OCI-LY7 (cell line): ENCODE measurements at places on chromosomes 6 and 20. TPM values are rescaled to one million over a fixed set of nuclear protein-coding genes. Genes with fewer than 3 reads are reported as not detected.

SH3BGRL2 gene
- total RNA-seq, result 0.09 and 0.25 TPM in 2 replicates

SLC26A8 gene
- total RNA-seq, result not detected in 2 replicates

MAS1 gene
- total RNA-seq, result not detected in 2 replicates

CST4 gene
- total RNA-seq, result not detected in 2 replicates

ALDH5A1 gene
- 260 and 308 TPM in 2 replicates for total RNA-seq

SEL1L2 gene
- total RNA-seq, result not detected in 2 replicates

MAP3K5 gene
- total RNA-seq, result 16.6 and 17.1 TPM in 2 replicates

EFCAB8 gene
- total RNA-seq, result not detected in 2 replicates

GPR63 gene
- 1.5 and 1.6 TPM in 2 replicates for total RNA-seq

SPATA25 gene
- 5.8 and 5.9 TPM in 2 replicates for total RNA-seq

TRIM10 gene
- not detected in 2 replicates for total RNA-seq

GRCh38 chr20:3390759-3391425 lies 16.6 kb downstream of the DNAAF9 start:
- DNase-seq, result no peak

DNA sequence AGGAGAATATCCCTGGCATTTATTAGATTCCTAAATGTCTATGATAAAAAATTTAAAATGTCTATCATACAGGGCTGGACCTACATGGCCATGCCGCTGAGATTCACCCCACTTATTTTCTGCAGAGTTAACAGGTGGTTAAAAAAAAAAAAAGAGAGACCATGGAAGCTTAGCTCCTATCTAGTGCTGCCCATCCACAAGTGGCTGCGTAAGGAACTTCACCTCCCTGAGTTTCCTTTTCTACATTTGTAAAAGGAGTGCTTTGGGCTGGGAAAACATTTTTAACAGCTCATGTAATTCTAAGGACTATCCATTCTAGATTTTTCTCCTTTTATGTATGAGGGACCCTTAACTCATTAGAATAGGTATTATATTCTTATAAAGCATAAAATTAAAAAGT lies 534.1 kb downstream of the MMUT start:
- DNase-seq, result no peak

- peak; percentile 88 for DNase-seq
Measured at GRCh38 chr6:142913511-142914047, 31.4 kb downstream of the HIVEP2 start.

DNA sequence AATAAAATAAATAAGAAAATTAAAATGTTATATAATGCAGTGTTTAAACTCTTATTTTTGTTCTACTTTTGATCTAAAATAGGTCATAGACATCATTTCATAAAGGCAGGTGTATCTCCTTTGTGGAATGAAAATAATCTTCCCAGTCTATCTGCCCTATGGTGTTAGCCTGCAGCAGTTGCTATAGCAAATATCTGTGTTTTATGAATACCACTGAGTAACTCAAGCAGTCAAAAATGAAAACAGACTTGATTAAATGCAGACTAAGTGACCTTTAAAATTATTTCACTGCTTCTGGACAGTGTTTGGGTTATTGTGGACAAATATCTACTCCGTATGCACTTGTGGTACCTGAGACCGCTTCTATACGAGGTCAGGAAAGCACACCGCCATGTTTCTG lies 11.8 kb downstream of the HTR1B start:
- DNase-seq, result no peak

DNA sequence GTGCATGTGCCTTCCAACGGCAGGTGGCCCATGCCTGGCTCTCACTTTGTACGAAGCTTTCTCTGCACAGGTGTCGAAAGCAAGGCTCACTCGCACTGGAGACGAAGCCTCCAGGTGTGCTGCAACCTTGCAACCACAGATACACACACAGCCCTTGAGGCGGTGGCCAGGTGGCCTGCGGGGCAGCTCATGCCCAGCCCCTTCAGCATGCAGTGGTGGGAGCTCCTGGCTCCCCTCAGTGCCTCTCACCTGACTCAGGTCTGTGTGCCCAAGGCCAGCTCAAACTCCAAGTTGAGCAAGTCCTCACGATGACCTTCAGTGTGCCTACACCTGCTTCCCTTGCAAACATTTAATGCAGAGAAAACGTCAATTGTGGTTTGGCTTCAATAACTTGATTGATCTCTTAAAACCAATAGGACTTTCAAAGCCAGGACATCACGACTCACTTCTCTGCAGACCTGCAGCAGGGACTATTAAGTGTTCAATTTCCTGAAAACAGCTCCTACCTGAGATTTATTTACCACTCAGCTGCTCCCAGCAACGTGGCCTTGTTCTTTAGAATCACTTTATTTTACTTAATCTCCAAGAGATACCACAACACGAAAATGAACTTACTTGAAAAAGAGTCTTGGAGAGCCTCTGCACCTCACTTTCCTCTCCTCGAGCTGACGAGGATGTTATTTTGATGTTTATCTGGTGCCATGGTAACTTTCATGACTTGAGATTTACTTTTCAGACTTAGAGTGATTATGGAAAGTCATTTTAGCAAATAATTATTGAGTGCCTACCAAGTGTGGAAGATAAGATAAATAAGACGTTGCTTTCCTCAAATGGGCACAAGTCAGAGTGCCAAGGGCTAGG lies 86.3 kb downstream of the SLC22A23 start:
- DNase-seq, result no peak

GRCh38 chr6:12113190-12113577 lies 101.1 kb downstream of the HIVEP1 start:
- no peak for DNase-seq

DNA sequence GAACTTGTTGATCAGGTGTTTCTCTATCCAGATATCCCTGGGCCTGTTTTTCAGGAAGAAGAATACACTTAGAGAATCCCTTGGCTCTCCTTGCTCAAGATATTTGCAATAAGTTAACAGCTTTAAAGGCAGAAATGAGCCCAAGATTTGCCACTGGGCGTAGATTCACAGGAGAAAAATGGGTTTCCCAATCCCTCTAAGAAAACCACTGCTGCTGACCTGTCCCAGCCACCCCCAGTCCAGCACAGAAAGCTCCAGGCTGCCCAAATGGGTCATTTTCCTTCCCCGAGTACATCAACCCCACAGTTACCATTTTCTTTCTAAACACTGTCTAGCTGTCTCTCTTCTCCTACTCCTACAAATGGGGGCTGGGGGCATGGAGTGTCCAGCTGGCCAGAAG lies 67.3 kb downstream of the ANKRD60 start:
- DNase-seq, result no peak

GRCh38 chr6:157840261-157840660 lies 17.2 kb downstream of the SNX9 start:
- no peak for DNase-seq

- DNase-seq, result no peak
Measured at GRCh38 chr6:80921861-80922460, 815.5 kb downstream of the BCKDHB start.

DNA sequence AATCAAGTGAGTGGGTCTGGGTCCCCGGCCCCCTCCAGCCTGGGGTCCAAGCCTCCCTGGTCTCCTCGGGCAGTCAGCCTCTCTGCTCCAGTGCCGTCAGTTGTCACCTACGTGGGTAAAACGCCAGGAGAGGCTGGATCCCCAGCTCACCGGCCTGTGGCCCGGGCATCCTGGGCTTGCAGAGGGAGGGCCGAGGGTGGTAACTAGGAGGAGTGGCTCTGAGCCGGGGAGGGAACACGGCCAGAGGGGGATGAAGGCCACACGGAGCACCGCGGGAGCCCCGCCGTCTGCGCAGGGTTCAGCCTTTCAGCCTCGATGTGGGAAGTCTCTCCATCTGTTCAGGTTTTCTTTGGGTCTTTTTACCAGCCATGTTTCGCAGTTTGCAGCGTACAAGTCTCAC lies 29.5 kb upstream of the BHLHE23 start:
- no peak for DNase-seq

GRCh38 chr20:21090721-21091120 lies 15.4 kb downstream of the LINC00237 start:
- DNase-seq, result peak; percentile 24

DNA sequence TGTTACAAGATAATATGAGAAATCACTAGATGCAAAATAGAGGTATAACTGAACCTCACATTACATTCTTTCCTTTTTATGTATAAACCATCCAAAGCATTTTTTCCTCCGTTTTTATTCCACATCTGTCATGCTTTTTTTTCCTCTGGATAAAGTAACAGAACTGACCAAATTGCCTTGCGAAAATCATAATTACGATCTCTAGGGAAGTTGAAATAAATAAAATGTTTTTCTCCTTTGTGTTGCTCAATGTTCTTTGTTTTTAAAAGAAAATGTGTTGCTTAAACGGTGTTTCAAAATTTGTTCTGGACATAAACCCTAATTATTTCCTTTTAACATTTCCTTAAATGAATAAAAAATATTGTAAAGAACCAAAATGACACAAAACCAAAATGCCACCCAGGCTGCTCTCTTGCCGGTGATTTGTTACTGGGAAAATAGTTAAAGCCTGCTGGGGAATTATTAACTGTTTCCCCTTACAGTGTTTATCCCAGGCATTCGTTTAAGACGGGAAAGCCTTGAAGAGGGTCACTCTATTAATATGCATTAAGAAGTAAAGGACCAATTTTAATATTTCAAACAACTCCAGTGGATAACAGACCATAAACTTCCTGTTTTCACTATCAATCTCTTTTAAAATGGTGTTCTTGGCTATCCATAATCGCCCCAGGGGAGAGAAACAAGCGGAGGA lies 1.7 kb upstream of the ADGRB3 start:
- DNase-seq, result no peak

DNA sequence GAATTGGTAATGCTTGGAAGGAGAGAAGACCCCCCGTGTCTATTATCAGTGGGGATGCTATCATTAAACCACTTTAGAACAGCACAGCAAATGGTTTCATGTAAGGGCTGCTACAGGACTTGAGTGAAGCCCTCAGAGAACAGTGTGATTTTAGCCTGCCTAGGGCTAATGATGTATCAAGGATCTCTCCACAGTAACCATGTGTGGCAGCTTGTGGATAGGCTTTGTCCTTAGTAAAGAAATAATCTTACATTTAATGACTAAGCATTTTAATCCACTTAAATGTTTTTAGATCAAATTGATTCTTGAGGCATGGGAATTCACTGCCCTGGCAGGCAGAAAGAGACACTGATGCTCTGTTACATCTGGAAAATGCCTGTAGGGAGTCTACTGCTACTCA lies 495.1 kb downstream of the NKAIN2 start:
- DNase-seq, result no peak

DNA sequence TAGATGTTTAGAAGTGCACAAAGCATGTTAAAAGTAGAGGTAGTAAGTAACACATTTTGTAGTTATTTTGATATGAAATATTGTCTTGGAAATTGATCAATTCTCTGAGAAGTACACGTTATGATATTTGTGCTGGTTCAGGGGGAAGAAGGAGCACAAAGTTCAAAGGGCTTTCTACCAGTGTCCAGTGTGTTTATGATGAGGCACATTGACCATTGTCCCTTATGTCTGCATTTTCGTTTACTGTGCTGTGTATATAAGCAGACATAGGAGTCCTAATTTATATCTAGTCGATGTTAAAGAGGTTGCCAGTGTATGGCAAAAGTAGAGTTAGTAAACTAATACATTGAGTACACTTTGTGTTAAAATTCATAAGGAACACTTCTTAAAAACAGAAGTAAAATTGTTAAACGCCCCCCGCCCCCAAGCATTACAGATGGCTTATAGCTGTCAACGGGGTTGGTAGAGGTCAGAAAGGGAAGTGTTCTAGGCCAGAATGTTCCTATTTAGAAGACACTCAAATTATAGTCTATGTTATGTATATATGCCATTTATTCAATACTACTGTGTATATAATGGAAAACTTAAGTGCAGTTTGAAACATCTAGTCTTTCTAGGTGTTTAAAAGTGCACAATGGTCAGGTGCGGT lies 13.3 kb upstream of the HMGN4 start:
- no peak for DNase-seq

DNA sequence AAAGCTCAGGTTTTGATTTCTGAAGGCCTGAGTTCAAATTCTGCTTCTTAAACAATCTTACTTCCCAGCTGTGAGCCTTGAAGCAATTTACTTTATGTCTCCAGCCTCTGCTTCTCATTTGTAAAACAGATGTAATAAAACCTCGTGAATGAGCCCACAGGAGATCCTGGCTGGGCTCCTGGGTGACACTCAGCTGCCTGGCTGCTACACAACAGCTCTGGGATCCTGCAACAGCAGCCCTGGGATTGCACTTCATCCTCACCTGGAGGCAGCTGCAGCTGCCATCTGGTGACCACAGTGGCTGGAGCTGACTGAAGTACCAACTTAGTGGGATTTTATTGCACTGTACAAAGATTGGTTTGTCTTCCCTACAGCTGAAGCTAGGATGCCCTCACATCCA lies 98.6 kb downstream of the NDUFAF5 start:
- no peak for DNase-seq

DNA sequence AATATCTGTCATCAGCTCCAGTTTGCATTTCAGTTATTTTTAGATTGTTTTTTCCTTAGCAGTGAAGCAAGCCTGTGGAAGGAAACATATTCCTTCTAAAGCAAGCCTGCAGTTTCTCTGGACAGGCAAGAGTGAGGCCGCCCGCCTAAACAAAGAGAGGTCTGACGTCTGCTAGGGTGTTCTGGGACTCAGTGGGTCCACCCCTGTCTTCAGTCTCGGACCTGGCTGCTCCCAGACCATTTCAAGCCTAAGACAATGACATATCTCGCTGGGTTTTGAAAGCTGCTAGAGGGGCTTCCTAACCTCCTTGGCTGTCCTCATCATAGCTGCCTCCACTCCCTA lies 36.8 kb upstream of the RNF24 start:
- DNase-seq, result no peak

- DNase-seq, result no peak
Measured at GRCh38 chr20:37298190-37298939, 8.9 kb downstream of the MANBAL start.

DNA sequence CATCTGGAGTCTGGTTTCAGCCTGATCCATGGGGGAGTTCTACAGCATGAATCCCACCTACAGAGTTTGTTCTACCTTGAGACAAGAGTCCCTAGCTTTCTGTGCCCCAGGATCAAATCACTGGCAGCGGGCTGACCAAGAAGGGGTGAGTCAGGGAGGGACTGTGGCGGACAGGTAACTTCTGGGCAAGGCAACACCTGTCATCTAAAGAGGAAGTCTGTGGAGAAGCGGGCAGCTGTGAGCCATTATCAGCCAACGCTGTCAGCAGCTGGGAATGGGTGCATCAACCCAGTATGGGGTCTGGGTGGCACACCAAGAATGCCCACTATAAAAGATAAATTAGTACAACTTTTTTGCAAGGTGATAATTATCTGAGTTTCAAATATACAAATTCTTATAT lies 45.9 kb downstream of the UBE3D start:
- no peak for DNase-seq

GRCh38 chr20:23143986-23144690 lies 58.0 kb upstream of the CD93 start:
- no peak for DNase-seq

DNA sequence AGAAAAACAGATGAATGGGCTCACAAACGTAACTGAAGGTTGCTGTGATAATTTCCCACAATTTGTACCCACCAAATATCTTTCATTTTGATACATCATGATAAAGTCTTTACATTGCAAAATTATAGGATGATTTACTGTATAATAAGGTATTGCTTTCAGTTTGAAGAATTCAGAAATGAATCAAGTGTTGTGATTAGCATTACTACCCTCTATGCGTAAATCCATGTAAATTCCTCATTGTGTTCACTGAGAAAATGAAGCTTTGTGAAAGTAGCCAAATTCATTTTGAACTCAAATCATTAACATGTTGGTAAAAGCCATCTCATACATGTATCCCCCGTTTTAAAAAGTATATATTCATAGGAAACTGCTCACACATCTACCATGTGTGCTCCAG lies 379.4 kb downstream of the ESR1 start:
- DNase-seq, result no peak
